ENCODE measurements at places on chromosomes 3 and 15.

- no peak for DNase-seq
Measured at GRCh38 chr3:164450276-164450905, 627.9 kb downstream of the SI start.

- DNase-seq: no peak
Measured at GRCh38 chr3:196292286-196292923, 4.9 kb upstream of the PCYT1A start.

DNA sequence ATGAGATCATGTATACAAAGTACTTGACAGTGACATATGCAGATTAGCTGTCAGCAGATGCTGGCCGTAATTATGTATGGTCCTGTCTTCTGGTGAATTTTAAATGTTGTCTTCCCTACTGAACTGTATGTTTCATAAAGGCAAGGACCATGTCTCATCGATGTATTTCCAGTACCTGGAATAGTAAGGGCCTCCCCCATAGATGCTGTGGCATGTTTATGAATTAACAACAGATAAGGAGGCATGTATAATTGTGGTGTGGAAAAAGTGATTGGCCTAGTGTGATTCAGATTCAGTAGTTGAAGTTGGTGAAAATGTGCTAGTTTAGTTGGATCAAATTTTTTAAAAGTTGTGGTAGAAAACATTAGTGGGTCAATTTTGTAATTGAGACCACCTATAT, 202.7 kb upstream of the SLC2A2 start:
- DNase-seq: no peak

DNA sequence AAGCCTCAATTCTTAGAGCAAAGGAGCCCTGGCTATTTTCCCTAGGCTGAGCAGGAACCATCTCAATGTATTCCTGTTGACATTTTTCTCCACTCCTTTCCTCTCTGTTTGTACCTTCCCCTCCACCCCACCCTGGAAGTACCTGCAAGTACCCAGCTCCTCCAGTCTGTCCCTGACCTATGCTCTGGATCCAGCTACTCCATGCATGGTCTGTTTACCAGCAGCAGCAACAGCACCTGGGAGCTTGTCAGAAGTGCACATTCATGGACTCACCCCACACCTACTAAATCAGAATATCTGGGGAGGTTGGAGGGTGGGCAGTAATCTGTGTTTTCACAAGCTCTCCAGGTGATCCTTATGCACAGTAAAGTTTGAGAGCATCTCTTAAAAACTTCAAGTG, 240.7 kb upstream of the UMPS start:
- DNase-seq: no peak

- no peak for DNase-seq
Measured at GRCh38 chr3:177447938-177448337, 250.7 kb upstream of the TBL1XR1 start.

- no peak for DNase-seq
Measured at GRCh38 chr3:73235768-73236167, 174.3 kb downstream of the EBLN2 start.

Measured in activated CD4-positive, alpha-beta T cell treated with anti-CD3 and anti-CD28 coated beads for 4 hours (primary cell).